ENCODE measurements at places on chromosomes 4 and X.

- no peak for DNase-seq
Measured at GRCh38 chrX:65706041-65706828, 38.8 kb downstream of the MSN start.

DNA sequence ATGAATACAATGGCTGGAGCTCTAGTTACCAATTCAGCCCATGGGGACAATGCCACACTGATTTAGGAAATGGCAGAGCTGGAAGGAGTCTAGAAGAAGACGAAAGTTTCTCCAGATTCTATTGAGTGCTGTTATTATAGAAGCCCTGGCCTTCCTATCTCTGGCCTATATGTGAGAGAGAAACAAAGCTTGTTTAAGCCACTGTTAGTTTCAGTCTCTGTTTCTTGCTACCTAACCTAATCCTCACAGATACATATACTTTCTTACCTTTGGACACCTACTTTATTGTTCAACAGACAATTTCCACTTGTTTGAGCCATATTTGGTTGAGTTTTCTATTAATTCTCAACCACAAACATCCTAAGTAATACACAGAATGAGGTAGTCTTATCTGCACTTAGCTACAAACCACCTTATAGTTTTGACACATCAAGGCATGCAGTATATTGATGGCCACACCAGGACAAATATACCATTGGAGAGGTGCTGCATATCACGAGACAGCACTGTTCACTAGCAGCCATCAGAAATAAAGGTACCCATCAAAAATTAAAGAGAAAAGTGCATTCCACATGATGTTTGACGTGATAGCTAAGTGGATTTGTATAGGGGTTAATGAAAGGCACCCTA lies 190.2 kb downstream of the SMIM20 start:
- DNase-seq, result no peak

DNA sequence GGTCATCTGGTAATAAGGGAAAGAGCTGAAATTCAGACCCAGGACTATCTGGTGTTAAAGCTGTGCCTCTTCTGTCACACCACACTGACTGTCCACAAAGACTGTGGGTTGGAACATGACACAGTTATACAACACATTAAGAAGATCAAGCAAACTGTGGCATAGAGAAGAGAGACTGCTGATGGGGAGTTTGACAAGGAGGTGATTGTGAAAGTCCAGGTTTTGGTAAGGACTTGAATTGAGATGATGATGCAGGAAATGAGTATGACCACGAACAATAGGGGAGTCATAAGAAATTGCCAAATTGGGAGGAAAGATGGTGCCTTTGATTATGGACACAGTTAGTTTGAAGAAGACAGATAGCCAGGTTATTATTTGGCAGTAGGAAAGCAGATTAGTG lies 163.4 kb downstream of the PDGFRA start:
- DNase-seq, result no peak

DNA sequence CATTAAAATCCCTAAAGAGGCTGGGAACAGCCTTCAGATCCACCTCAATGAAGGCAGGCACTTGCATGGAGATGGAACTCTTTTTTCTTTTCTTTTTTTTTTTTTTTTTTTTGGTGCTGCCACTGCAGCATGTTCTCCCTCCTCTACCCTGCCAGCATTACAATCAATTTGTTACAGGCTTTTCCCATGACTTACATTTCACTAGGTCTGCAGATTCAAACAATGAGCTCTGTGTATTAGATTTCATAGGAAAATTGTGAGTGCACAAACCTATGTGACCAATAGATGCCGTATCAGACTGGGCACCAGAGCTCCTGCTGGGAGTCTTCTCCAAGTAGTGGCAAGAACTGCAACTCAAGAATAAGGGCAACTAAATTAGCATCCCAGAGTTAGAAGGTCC lies 63.8 kb upstream of the GABRQ start:
- DNase-seq, result no peak

DNA sequence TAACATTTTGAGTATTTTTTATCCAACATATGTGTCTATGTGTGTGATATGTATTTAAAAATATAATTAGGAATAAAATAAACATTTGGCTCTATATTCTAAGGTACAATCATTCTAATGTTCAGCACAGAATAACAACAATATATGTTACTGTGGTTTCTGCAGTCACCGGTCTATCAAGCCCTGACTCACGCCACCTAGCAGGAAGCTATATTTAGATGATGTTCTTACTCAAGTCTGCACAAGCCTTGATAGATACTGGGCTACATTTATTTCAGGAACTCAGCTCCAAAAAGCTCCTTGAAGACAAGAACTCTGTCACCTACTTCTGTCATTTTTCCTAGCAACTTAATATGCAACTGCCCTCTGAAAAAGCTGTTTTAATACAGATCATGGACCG lies 152.0 kb upstream of the FTHL17 start:
- DNase-seq, result no peak
